ENCODE measurements at places on chromosomes 4 and X.

DNA sequence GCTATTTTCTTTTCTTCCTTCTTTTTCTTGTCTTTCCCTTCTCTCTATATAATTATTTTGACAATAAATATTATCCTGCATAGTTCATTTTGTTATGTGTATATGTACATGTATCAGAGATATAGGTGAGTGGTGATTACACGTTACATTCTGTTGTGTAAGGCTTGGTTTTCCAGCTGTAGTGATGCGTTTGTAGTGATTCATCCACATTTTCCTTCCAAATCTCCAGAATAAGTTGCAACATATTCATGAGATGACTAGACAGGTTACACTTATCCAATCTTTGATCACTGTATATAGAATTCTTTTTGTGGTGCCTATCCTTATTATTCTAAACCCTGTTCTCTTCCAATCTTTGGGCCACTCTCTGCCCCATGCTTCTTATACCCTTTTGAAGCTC, 540.2 kb downstream of the GBA3 start:
- no peak for DNase-seq

GRCh38 chrX:3159995-3160720, 118.9 kb downstream of the ARSF start:
- no peak for DNase-seq

DNA sequence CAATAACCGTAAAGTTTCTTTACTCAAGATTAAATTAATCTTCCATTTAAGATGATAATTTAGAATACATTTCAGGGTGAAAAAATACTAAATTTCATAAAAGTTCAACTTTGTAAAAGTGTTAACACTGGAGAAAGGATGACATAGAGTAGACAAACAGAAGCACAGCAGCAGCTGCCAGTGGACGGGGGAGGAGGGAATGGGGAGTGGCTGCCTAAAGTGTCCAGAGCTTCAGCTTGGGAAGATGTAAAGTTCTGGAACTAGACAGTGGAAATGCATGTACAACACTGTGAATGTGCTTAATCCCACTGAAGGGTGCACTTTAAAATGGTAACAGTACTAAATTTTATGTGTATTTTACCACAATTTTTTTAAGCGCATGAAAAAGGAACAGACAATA, 39.9 kb downstream of the RELL1 start:
- no peak for DNase-seq

DNA sequence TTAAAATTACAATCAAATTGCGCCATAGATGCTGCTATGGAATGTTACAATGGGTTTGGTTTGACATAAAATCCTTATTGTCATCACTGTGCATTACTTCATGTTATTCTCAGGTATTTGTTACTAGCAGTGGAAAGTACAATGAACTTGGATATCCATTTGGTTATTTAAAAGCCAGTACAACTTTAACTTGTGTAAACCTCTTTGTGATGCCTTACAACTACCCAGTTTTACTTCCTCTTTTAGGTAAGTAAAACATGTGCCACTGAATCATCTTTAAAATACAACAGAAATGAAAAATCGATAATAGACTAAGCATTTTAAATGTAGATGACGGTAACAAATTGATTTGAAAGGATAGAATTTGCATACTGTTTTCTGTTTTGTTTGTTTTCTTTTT, 35.6 kb downstream of the INTS6L start:
- no peak for DNase-seq

DNA sequence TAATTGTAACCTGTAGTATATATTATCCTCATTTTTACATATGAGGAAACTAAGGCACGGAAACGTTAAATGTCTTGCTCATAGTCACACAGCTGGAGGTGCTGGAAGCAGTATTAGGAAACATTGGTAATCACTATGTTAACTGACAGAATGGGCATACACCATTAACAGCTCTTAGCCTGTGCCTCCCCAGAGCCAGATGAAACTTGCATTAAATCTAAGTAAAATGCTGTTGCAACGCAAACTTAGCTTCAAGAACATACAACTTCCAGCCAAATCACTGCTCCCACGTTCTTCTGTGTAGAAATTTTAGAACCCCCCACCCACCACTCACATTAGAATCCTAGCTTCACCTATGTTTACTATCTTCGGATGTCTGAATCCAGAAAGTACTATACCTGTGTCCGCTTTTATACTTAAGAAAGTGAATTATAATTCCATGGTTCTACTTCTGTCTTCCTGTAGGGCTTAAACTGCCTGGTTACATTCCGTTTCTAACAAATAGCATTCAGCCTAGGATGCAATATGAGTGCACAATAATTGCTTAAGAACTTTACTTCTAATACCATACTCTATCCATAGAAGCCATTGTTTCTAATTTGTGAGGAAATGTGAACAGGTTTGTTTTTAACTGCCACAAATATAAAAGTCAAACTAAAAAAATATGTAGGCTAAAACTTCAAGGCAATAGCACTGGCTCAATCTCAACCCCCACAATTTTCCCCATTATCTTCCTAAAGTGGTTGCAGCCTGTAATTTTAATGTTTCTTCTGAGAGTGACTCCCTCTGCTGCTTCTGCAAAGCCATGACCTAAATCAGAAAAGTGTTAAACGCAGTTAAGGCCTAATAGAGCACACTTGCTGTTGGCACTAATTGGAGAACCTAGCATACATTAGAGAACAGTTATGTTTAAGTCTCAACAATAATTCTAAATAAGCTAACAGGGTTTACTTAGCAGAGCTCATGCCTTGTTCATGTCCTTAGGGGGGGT, 4.4 kb downstream of the UNC5C start:
- no peak for DNase-seq

Data from stimulated activated CD4-positive, alpha-beta T cell treated with anti-CD3 and anti-CD28 coated beads, Interleukin-12 subunit alpha, Interleukin-12 subunit beta, amount 100 ng/mL, for 48 hours (primary cell).